ENCODE measurements at places on chromosomes 16 and 17.

GRCh38 chr16:3088925-3089716 lies 10.0 kb downstream of the ZSCAN10 start:
- H3K36me3 ChIP-seq, result no peaks in the 10 kb centered on the region
- H3K4me3 ChIP-seq, result no peak overlapping the region
- H3K27ac ChIP-seq, result no peak overlapping the region
- DNase-seq, result no peak

- no peaks in the 10 kb centered on the region for H3K4me1 ChIP-seq
- DNase-seq, result no peak
- no peaks in the 10 kb centered on the region for H3K27me3 ChIP-seq
- H3K36me3 ChIP-seq, result no peaks in the 10 kb centered on the region
- H3K27ac ChIP-seq, result no peak overlapping the region
- H3K4me3 ChIP-seq, result no peak overlapping the region
Observed at GRCh38 chr16:7321661-7322060, 11.0 kb upstream of the RBFOX1 start.

DNA sequence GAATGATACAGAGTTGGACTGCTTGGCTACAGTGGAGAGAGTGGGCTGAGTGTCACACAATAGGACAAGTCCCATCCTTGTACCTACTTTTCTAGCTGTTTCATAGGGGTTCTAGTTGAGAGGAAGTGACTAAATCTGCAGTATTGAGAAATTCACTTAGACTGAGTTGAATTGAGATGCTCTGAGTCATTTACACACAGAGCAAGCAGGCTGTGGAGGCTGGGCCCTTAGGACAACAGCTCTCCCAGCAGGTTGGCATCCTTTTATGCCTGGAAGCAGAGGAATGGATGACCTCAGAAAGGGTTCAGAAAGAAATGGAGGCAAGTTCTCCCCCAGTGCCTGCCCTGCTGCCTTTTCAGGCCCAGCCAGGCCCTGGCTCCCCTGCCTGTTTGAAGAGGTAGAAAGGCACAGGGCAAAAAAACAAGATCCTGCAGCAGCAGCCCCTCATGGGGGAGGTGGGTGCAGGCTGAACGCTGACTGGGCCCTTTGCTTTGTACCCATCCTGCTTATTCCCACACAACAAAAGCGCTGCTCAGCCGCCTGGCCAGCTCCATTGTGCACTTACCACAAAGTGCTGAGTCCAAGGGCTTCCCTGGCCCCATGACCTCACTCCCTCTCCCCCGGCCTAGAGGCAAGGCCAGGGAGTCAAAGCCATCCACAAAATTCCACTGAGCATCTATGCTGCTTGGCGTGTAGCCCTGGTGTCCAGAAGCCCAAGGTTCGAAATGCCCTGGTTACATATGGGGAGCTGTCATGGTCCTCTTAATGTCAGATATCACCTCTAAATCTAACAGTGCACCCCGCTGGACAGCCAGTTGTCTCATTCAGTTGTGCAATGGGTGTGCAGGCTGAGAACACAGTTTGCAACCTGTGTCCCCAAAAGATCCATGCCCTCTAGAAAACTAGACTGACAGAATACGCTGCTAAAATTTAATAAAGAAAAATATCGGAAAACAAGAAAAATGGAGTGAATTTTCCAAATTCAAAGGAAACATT lies 5.4 kb upstream of the CRYBA1 start:
- H3K4me3 ChIP-seq, result no peak overlapping the region
- no peaks in the 10 kb centered on the region for H3K36me3 ChIP-seq
- H3K27me3 ChIP-seq, result no peaks in the 10 kb centered on the region
- peaks cover 6% of the 10 kb centered on the region for H3K4me1 ChIP-seq
- DNase-seq, result no peak

- no peaks in the 10 kb centered on the region for H3K36me3 ChIP-seq
- no peaks in the 10 kb centered on the region for H3K4me1 ChIP-seq
- H3K4me3 ChIP-seq, result no peak overlapping the region
Observed at GRCh38 chr17:80195671-80196529, 24.2 kb downstream of the SGSH start.

DNA sequence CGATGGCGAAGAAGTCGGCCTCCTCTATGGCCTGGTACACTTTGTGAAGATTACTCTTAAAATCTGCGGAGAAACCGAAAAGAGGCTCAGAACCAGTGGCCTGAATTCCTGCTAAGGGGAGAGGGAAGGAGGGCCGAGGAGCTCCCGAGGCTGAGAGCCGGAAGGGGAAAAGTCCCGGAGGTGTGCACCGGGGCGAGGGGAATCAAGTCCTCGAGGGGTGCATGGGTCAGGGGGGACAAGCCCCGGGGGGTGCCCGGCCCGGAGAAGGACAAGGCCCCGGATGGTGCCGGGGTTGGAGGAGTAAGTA lies 495 bp downstream of the PARN start:
- H3K27ac ChIP-seq, result peak overlapping the region; percentile 92
- H3K4me1 ChIP-seq, result peaks cover 31% of the 10 kb centered on the region
- H3K4me3 ChIP-seq, result peak overlapping the region; percentile 76
- DNase-seq, result no peak

GRCh38 chr17:49404361-49404760 lies 10.3 kb downstream of the PHB1 start:
- peaks cover 50% of the 10 kb centered on the region for H3K36me3 ChIP-seq
- no peaks in the 10 kb centered on the region for H3K4me1 ChIP-seq
- H3K4me3 ChIP-seq, result no peak overlapping the region
- H3K27me3 ChIP-seq, result no peaks in the 10 kb centered on the region
- H3K27ac ChIP-seq, result peak overlapping the region; percentile 55

- H3K4me3 ChIP-seq, result peak overlapping the region; percentile 57
- no peak for DNase-seq
- H3K27ac ChIP-seq, result no peak overlapping the region
Observed at GRCh38 chr16:3047387-3047720, 993 bp downstream of the MMP25 start.

DNA sequence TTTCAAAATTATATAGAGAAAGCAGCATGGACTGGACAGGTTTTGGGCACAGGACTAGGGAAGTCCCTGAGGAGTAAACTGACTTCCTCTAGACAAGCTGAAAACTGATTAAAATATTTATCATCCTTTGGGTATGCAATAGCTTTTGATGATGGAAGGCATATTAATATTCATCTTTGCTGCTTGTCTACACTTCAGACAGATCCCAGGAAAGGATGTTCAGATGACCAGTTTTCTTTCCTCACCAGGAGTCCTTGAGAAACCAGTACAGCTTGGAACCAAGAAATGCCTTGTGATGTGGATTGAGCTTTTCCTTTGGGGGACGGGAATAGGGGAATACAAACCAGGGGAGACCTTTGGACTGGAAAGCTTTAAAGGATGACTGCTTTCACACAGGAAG lies 195.5 kb downstream of the FTO start:
- H3K4me3 ChIP-seq, result no peak overlapping the region
- H3K27me3 ChIP-seq, result no peaks in the 10 kb centered on the region
- DNase-seq, result no peak
- no peaks in the 10 kb centered on the region for H3K4me1 ChIP-seq
- no peaks in the 10 kb centered on the region for H3K36me3 ChIP-seq
- H3K27ac ChIP-seq, result no peak overlapping the region

DNA sequence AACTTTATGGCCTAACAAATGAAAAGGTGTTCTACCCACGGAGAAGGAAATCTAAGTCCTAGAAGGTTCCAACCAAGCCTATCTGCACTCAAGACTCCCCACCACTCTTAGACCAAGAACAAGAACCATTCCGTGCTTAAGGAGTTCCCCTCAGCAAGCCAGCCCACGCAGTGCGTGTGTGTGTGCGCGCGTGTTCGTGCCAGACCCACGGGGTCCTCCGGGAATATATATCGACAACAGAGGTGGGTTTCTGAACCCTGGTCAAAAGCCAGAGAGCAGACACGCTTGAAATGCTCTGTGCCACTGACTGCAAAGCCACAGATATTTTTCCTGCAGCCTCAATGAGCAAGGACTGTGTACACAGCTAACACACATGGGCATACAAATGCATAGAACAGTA lies 70.7 kb downstream of the SLC39A11 start:
- no peak for DNase-seq
- no peak overlapping the region for H3K27ac ChIP-seq

- no peak for DNase-seq
- peak overlapping the region; percentile 24 for H3K27ac ChIP-seq
- H3K4me3 ChIP-seq, result no peak overlapping the region
Observed at GRCh38 chr16:17258848-17259713, 211.7 kb downstream of the XYLT1 start.

- no peaks in the 10 kb centered on the region for H3K27me3 ChIP-seq
- H3K4me1 ChIP-seq, result peaks cover 52% of the 10 kb centered on the region
- peak; percentile 66 for DNase-seq
- H3K4me3 ChIP-seq, result no peak overlapping the region
Observed at GRCh38 chr16:85393674-85394451, 219.3 kb upstream of the GSE1 start.

GRCh38 chr17:45336390-45337182 lies 19.8 kb upstream of the MAP3K14 start:
- no peak overlapping the region for H3K4me3 ChIP-seq
- H3K27ac ChIP-seq, result no peak overlapping the region

- no peaks in the 10 kb centered on the region for H3K27me3 ChIP-seq
- H3K36me3 ChIP-seq, result no peaks in the 10 kb centered on the region
- H3K4me1 ChIP-seq, result peaks cover 32% of the 10 kb centered on the region
- DNase-seq, result peak; percentile 29
Observed at GRCh38 chr17:59634632-59635541, 15.2 kb downstream of the CLTC start.

DNA sequence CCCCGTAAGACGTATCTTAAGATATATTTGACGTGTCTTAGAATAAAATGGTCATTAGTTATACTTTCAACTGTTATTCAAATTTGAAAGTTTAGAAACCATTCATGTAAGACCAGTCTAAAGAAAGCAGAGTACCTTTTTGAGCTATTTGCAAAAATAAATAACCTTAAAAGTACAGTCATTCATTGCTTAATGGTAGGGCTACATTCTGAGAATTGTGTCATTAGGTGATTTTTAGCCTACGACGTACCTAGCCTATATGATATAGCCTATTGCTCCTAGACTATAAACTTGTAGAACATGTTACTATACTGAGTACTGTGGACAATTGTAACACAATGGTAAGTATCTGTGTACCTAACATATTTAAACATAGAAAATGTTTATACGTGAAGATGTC lies 139.2 kb downstream of the PHKB start:
- H3K36me3 ChIP-seq, result peaks cover 47% of the 10 kb centered on the region
- no peak overlapping the region for H3K27ac ChIP-seq
- H3K27me3 ChIP-seq, result no peaks in the 10 kb centered on the region
- no peaks in the 10 kb centered on the region for H3K4me1 ChIP-seq

DNA sequence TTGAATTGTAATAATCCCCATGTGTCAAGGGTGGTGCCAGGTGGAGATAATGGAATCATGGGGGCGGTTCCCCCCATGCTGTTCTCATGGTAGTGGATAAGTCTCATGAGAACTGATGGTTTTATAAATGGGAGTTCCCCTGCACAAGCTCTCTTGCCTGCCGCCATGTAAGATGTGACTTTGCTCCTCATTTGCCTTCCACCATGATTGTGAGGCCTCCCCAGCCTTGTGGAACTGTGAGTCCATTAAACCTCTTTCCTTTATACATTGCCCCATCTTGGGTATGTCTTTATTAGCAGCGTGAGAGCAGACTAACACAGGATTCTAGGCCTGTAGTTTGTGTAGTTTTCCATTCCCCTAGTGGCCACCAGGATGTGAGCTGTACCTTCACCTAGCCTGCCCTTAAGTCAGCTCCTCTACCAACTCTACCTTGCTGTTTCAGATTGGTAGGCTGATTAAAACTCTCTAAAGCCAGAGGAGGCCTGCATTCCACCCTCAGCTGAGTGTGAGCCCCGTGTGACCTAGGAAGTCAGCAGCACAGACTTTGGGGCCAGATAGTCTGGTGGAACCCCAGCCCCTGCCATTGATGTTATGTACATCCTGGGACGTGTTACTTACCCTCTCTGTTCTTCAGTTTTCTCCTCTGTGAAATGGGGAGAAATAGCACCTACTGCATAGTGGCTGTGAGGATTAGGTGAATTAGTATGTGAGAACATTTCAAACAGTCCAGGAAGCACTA lies 252.4 kb upstream of the CACNG5 start:
- H3K36me3 ChIP-seq, result no peaks in the 10 kb centered on the region
- no peaks in the 10 kb centered on the region for H3K27me3 ChIP-seq
- H3K27ac ChIP-seq, result no peak overlapping the region
- H3K4me3 ChIP-seq, result no peak overlapping the region
- peaks cover 52% of the 10 kb centered on the region for H3K4me1 ChIP-seq

- peaks cover 29% of the 10 kb centered on the region for H3K36me3 ChIP-seq
- DNase-seq, result peak; percentile 50
- peaks cover 31% of the 10 kb centered on the region for H3K4me1 ChIP-seq
- no peak overlapping the region for H3K4me3 ChIP-seq
Observed at GRCh38 chr17:75116737-75117136, 7.0 kb downstream of the ARMC7 start.

GRCh38 chr16:11582157-11582814 lies 4.4 kb downstream of the LITAF start:
- H3K4me3 ChIP-seq, result no peak overlapping the region
- peak overlapping the region; percentile 95 for H3K27ac ChIP-seq
- no peak for DNase-seq
- H3K36me3 ChIP-seq, result no peaks in the 10 kb centered on the region

- no peak overlapping the region for H3K27ac ChIP-seq
- no peaks in the 10 kb centered on the region for H3K27me3 ChIP-seq
- DNase-seq, result no peak
- H3K36me3 ChIP-seq, result peaks cover 94% of the 10 kb centered on the region
Observed at GRCh38 chr16:3780570-3780969, 63.2 kb upstream of the TRAP1 start.

GRCh38 chr17:70288540-70289290 lies 119.4 kb downstream of the KCNJ2 start:
- H3K4me3 ChIP-seq, result no peak overlapping the region
- no peak for DNase-seq
- no peaks in the 10 kb centered on the region for H3K27me3 ChIP-seq
- no peaks in the 10 kb centered on the region for H3K36me3 ChIP-seq
- H3K27ac ChIP-seq, result no peak overlapping the region

DNA sequence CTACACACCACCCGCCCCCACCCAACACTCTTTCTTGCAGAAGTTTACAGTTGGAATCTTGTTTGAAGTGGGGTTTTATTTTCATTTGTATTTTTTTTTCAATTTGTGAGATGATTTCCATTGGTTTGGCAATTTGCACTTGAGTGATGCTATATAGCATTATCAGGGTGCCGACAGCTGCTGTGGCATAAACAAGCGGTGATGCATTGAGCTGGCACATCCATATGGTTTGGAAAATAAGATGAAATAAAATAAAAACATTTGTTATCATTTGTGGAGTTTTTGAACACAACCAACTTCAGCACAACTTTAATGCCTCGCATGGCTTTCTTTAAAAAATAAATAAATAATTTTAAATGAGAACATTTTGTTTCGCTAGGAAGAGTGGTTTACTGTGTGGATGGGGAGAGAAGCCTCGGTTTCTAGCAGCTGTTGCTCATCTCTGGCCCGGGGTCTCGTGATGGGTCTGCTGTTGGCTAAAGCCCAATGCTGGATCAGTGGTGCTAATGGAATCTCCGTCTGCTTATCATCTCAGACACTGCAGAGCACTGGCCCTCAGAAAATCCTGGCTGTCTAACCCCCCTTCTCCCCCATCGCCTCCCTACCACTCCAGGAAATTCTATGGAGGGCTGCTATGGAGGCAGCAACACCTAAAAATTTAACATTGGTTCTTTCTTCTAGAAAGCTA lies 192.3 kb upstream of the MAF start:
- no peaks in the 10 kb centered on the region for H3K4me1 ChIP-seq
- DNase-seq, result peak; percentile 91
- no peak overlapping the region for H3K4me3 ChIP-seq
- no peaks in the 10 kb centered on the region for H3K36me3 ChIP-seq

All from stomach (tissue), 19 donors.